ENCODE measurements at places on chromosomes 4 and X.

GRCh38 chr4:110963662-110964280, 340.9 kb upstream of the PITX2 start:
- DNase-seq, result no peak

DNA sequence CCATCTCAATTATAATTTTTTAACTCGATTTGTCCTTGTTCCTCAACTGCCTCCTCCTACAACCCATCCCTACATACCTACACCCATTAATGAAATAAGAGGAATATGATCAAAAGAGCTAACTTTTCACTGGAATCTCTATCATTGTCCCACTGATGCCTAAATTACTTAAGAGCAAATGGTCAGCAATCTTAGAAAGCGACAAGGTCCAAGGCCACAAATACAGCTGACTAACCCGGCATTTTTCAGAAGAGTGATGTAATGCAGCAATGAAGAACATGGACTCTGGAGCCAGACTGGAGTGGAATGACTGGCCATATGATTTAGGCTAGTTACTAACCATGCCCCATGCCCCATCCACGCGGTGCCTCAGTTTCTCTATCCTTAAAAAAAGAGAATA, 56.2 kb downstream of the PPA2 start:
- no peak for DNase-seq

DNA sequence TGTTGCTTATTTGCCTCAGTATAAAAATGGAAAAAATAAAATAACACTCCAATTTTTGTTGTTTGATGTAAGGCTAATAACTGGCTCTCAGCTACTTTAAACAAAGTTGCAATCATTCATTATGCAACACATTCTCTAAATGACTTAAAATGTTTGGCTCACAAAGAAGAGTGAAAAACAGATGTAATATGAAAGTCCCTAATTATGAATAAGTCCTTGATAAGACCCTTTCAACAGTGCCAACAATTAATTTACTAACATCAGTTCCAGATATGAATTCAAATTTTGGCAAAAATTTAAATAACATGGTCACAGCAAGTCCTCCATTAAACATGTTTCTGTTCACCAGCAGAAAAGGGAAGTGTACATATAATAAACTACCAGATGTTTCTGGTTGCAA, 69.8 kb downstream of the PAPSS1 start:
- no peak for DNase-seq

- DNase-seq, result no peak
These were observed 75.7 kb upstream of the TEX13D start for GRCh38 chrX:124256629-124257380.

DNA sequence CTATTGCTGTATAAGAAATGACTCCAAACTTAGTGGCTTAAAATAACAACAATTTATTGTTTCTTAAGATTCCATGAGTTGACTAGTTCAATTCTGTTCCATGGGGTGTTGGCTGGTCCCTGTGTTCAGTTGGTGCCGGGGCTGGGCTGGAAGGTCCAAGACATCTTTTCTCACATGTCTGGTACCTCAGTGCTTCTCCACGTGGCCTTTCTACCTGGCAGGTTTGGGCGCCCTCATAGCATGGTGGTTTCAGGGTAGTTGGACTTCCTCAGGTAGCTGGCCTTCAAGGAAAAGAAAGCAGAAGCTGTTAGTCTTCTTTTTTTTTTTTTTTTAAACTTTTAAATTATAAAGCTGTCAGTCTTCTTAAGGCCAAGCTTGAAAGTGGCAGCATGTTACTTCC, 104.6 kb upstream of the LIMCH1 start:
- DNase-seq, result no peak

GRCh38 chr4:88809576-88810219, 112.1 kb upstream of the NAP1L5 start:
- no peak for DNase-seq

DNA sequence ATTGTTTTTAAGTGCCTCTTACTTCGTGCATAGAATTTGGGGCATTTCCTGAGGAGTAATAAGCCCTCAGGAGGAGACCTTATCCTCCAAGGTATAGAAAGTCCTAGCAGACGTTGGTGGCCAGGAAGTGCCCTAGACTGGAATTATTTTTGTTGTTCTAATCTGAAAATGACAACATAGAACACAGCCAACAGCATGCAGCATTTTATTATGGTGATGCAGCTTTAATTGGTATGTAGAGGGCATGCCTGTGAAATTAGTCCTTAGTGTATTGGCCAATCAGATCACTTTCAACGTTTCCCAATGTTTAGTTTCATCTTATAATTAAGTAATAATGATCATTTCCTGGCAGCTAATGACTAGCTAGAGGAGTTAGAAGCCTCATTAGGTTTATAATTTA, 199.2 kb downstream of the SHROOM3 start:
- no peak for DNase-seq

- DNase-seq, result no peak
These were observed 43.2 kb downstream of the ANOS1 start for GRCh38 chrX:8688776-8689175.

GRCh38 chr4:26131711-26132110, 189.1 kb upstream of the RBPJ start:
- DNase-seq, result no peak

DNA sequence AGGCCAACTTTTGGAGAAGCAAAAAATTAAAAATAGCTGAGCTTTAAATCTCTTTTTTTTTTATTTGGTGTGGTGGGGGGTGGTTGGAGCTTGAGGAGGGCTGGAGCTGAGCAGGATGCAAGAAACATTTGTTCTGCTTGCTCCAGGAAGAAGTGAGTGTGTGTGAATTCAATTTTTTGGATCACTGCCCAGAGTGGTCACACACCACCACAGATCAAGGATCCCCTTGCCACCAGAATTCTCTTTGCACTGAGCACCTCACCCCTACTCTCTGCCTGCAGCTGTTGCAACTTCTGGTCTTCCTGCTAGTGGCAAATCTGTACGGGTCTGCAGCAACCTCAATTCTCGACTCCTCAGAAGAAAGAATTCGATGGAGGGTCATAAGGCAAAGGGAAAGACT, 19.9 kb upstream of the PLP1 start:
- DNase-seq, result no peak

- no peak for DNase-seq
These were observed 213.8 kb downstream of the ANK2 start for GRCh38 chr4:113263274-113263673.

DNA sequence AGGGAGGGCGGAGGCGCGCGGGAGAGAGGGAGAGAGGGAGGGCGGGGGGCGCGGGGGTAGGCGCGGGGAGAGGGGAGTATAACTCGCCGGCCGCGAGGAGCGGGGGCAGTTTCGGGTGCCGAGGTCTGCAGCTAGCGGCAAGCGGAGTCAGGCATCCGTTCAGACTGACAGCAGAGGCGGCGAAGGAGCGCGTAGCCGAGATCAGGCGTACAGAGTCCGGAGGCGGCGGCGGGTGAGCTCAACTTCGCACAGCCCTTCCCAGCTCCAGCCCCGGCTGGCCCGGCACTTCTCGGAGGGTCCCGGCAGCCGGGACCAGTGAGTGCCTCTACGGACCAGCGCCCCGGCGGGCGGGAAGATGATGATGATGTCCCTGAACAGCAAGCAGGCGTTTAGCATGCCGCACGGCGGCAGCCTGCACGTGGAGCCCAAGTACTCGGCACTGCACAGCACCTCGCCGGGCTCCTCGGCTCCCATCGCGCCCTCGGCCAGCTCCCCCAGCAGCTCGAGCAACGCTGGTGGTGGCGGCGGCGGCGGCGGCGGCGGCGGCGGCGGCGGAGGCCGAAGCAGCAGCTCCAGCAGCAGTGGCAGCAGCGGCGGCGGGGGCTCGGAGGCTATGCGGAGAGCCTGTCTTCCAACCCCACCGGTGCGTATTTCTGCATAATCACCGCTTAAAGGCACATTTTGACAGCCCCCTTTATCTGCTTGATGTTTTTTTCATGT, at the start of gene POU4F2:
Gene POU4F2 (plus strand): TSS at position 108 of the 720 bp plus-strand sequence. CDS start 248 bp downstream, at position 356.
- peak; percentile 53 for DNase-seq

- peak; percentile 83 for DNase-seq
These were observed 441.9 kb downstream of the INPP4B start for GRCh38 chr4:142404191-142404611.

DNA sequence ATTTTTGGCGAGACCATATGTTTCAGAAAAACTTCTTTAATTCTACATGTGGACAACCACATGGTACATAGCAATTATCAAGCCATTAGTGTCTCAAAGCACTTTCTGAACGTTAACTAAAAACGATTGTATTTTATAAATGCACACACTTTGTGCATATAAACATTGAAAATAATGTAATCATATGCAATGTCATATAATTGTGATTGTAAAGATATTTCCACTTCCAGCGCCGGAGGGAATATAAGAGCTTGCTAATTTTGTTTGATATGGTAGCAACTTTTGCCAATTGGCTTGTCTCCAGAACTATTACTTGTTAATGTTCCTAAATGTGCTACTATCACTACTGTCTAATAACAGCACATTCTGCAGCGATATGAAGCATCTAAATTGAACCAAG, 162.3 kb upstream of the SMIM31 start:
- no peak for DNase-seq

DNA sequence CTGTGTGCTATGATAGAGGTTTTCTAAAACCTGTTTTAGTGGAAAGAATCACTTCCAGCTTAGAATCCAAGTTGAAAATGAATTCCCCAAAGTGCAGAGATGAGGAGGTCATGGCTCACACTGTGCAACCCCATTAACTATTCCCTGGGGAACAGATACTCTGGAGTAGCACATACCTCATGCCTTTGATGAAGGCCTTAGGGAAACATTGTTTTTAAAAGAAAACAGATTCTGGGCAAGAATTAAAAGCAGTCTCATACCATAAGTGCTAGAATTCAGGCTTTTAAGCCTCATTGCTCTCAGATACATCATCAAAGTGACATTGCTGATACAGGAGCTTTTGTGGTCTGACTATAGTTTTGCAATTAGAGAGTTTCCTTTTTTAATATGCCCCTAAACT, 115.1 kb downstream of the NDST4 start:
- DNase-seq, result no peak
